CD4-positive, alpha-beta T cell treated with Interleukin-17A for 1 hour (primary cell): ENCODE measurements at places on chromosomes 4 and X.

- no peak for DNase-seq
These were observed 68.8 kb upstream of the GRIA2 start for GRCh38 chr4:157151711-157152110.

DNA sequence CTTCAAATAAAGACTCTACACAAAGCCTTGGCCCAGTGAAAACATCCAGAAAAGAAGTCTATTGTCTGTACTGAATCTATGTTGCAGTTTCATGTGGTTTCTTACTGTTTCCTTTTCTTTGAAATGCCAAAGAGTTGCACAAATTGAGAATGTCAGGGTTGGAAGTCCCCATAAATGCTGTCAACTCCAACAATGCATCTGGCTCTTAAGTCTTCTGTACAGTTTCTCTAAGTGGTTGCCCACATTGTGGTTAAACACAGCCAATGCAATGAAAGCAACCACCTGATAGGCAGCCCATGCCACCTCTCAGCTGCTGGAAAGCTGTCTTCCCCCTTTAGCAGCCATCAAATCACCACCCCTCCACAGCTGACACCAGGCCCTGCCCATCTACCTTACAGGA lies 67.2 kb upstream of the C1GALT1C1 start:
- peak; percentile 59 for DNase-seq

DNA sequence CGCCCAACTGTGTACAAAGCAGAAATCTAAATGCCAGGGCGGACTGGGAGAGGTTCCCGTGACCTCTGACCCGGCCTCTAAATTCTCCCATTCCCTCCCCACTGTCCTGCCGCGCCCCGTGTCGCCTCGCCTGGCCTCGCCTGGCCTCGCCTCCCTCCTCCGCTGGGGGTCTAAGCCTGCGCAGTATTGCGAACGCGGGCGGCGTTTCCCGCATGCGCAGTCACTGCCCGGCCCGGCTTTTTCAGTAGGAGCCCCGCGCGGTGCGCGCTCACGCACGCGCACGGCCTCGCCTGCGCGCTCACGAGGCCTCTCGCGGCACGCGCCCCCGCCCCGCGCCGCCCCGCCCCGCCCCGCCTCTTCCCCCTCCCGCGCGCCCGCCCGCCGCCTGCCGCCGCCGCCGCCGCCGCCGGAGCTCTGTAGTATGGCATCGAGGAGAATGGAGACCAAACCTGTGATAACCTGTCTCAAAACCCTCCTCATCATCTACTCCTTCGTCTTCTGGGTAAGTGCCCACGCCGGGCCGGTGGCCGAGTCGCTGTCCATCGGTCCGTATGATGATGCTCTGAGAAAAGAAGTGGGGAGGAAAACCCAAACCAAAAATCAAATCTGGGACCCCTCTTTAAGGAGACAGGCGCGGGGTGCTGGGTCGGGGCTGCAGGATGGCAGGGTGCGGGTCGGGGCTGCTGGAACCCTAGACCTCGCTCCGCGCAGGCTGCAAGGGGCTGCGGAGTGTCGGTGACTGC lies at the start of gene TSPAN7:
Gene TSPAN7 (plus strand): TSS at position 417 of the 743 bp plus-strand sequence. CDS start 5 bp downstream, at position 422.
- peak; percentile 79 for DNase-seq

DNA sequence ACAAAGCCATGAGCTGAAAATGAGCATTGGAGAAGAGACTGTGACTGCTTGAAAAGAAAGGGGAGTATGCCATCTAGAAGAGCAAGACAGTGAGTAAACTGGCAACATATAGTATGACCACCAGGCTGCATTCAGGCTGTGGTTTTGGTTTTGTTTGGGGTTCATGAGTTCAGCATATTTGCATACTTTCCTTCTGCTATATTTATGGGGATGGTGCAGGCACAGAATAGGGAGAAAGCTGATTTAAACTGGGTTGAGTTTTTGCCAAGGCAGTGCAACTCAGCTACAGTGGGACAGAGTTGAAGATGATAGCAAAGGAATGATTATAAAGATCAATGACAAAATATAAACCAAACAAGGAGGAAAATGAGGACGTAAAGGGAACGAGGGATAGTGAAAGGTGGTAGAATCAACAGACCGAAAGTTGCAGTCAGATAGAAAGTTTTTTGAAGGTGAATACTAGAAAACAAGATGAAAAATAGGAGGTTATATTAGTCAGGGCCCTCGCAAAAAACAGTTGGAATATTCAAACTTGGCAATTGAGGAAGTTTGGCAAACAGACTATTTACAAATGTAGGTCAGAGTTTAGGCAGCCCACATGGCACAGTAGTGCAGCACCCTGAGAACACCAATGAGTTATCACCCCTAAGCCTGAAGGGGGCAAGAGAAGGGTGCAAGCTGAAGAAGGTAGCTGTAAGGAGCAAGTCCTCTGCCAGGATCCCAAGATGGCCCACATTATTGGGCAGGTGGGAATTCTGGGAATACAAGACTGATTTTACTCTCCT lies 114.8 kb upstream of the MAP9 start:
- DNase-seq = no peak

GRCh38 chr4:88093874-88094273 lies 64.6 kb downstream of the ABCG2 start:
- no peak for DNase-seq

- DNase-seq = no peak
These were observed 321.1 kb downstream of the STIM2 start for GRCh38 chr4:27181693-27182092.

DNA sequence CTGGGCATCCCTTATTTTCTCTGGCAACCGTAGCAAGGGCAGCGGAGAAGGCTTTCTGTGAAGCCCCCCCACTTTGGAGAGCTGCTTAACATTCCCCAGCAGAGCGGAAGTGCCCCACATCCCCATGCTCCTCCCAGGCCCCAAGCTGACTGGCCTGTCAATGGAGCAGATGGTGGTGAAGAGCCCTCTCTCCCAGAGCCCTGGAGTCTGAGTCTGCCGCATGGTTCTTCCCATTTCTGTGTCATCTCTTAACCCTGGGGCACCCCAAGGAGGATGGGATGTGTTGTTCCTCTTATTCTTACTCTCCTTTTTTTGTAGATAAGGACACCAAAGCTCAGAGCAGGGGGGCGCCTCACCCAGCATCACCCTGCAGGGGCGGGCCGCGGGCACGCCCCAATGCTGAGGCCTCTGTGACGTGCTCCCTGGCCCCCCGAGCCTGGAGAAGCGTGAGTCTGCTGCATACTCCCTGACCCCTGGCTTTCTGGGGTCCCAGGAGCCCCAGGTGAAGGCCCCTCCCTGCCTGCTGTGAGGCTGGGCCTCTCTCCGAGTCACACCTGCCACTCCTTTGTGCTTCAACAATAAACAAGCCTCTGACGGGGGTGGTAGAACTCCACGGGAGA lies 35.9 kb downstream of the ADRA2C start:
- no peak for DNase-seq

- no peak for DNase-seq
These were observed 10.9 kb upstream of the SMR3B start for GRCh38 chr4:70371987-70372386.
